Glomerular endothelial cell (primary cell): ENCODE measurements at places on chromosomes 5 and 9. TPM values are rescaled to one million over a fixed set of nuclear protein-coding genes. Genes with fewer than 3 reads are reported as not detected.

- no peak for DNase-seq
Measured at GRCh38 chr9:70110194-70111041, 66.8 kb downstream of the MAMDC2 start.

GRCh38 chr5:133935667-133935940 lies 32.8 kb downstream of the C5orf15 start:
- DNase-seq, result no peak

DNA sequence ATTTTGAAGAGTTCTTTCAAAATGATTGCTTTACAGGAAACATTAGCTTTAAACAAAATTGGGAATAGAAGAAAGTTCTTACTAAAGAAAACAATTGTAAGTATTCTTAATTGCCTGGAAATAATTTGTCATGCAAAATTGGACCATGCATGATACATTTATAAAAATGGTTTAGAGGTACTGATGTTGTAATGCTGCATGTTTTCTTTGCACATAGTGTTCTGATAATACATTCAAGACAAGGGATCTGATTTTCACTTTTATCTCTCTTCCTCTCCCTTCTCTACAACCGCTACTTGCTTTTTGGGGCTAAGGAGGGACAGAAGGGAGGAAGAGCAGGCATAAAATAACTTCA lies 211.6 kb upstream of the MPDZ start:
- DNase-seq, result no peak

- no peak for DNase-seq
Measured at GRCh38 chr5:168528521-168529373, at the start of gene FBLL1. Gene FBLL1, plus strand, starts transcription at chr5:168529305. Its CDS starts 200 bp downstream, at chr5:168529505.

FANCG gene
- total RNA-seq, result 14.2 and 24.7 TPM in 2 replicates

AQP7 gene
- not detected in 2 replicates for total RNA-seq

ZNF883 gene
- 2.2 and 4.1 TPM in 2 replicates for total RNA-seq
